ENCODE measurements at places on chromosomes 7 and 10.
A peak's percentile ranks its signal among the peaks of the same experiment; 100 is the strongest.

- DNase-seq: peak; percentile 71
Measured at GRCh38 chr7:47600199-47601118, 18.5 kb upstream of the TNS3 start.

- DNase-seq: no peak
Measured at GRCh38 chr7:3725155-3726059, 424.4 kb downstream of the SDK1 start.

DNA sequence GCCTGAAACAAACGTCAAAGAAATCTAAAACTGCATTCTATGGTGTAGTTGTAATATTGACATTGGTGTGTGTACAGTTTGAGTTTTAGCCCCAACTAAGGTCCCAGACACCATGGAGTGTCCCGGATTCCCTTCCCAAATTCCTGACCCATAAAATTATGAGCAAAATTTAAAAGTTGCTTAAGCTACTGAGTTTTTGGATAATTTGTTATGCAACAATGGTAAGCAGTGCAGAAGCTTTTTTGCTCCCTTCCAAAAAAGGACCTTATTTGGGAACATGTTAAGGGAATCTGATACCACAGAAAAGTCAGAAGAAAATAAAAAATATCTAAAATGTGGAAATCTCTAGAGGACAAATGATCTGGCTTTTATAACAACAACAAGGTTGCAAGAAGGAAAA lies 63.3 kb upstream of the KMT2E start:
- DNase-seq: peak; percentile 44

DNA sequence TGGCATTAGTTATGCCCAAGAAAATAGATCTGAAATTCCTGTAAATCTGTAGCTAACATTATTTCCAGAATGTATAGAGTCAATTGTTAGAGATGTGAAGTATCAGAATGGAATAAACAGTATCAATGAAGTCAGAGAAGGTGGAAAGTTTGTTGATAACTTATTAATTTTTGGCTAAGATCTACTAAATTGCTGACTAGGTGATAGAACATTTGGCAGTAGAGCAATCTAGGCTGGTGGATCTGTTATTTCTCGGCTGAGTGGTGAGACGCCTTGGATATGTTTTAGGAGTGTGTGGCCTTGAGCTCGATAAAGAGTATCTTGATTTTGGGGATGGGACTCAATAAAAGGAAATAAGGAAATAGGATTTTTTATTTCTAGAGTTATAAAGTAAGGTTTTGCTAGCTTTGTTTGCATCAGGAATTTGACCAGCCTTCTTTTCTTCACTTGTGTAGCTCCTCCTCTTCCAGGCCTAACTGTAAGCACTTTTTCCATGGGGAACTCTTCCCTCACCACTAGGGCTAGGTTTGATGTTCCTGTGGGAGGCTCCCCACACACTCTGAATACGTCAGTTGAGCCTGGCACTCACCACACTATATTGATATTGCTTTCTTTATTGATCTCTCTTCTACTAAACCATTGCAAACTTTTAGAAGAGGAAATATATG lies 86.8 kb upstream of the CSTF2T start:
- no peak for DNase-seq

DNA sequence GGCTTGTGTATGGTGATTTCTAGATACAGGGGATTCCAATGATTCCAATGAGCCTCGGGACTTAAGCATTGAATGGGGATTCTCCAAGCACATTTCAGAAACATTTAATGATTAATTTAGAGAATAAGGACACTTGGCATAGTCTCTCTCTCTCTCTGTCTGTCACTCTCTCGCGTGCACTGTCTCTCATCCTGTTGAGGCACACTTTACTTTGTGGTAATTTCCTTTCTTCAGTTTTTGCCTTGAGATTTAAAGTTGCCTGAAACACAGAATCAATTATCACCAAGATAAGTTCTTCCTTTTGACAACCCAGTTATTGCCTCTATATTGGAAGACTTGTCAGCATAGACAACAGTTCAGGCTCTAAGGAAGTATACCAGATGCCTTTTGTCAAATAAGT lies 131.6 kb downstream of the ARID5B start:
- no peak for DNase-seq

- peak; percentile 35 for DNase-seq
Measured at GRCh38 chr10:115432188-115432819, 339.1 kb downstream of the ATRNL1 start.

- DNase-seq: no peak
Measured at GRCh38 chr10:49361178-49361554, 34.7 kb downstream of the DRGX start.

- DNase-seq: no peak
Measured at GRCh38 chr10:126140746-126141273, 244.4 kb downstream of the FANK1 start.

DNA sequence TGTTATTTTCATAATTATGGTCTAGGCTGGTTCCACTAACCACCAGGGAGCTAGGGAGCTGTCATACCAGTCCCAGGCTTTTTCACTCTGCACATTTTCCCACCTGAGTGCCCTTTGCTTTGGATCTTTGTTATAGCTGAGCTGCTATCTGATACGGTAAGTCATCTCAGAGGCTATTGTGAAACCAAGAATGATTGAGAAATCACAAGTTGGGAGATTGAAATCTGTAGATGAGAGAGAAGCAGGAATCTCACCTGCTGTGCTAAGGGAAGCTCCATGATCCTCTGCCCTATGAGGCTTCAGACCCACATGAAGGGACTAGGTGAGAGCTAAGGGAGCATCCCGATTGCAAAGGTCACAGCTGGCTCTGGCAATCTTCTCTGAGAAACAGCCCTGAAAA lies 307.8 kb downstream of the REEP3 start:
- DNase-seq: no peak

DNA sequence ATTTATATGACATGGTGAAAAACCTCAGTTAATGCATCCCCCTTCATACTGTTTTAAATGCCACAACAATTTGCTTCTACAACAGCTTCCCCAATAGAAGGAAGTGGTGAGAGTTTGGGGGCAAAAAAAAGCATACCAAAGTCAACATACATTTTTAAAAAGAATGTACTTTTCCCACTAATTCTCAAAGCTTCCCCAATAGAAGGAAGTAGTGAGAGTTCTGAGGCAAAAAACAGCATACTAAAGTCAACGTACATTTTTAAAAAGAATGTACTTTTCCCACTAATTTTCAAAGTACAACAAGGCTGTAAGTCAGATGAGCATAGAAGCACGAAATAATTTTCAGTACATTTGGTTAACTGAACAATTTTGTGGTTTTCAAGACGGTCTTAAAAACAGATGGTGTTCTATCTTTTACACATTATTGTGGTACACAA lies 24.0 kb downstream of the WASL start:
- DNase-seq: peak; percentile 81
